ENCODE measurements at places on chromosomes 16 and 17.

DNA sequence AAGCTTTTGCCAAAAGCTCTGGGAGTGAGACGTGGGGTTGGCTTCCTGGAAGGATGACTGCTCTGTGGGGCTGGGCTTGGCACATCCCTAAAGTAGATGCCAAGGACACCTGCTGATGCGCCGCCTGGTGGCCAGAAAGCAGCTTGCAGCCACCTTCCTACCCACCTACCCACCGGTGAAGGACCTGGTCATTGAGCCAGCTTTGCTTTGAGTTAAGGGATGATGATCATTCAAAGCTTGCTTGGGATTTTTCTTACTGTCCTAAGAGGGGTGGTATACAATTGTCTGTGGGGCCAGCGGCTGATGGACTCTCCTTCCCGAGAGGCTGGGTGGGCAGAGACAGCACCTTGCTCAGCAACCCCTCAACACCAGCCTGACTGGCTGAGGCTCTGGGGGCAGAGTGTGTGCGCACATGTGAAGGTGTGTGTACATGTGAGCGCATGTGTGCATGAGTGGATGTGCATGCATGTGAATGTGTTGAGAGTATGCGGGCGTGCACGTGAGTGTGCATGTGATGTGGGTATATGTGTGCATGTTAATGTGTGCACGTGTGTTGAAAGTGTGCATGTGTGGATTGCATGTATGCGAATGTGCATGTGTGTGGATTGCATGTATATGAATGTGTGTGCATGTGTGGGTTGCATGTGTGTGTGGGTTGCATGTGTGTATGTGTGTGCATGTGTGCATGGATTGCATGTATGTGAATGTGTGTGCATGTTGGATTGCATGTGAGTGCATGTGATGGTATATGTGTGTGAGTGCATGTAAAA lies 18.6 kb downstream of the C1QTNF1 start:
- no peak for DNase-seq

- DNase-seq = no peak
Measured at GRCh38 chr17:59693582-59693981, 13.6 kb downstream of the PTRH2 start.

DNA sequence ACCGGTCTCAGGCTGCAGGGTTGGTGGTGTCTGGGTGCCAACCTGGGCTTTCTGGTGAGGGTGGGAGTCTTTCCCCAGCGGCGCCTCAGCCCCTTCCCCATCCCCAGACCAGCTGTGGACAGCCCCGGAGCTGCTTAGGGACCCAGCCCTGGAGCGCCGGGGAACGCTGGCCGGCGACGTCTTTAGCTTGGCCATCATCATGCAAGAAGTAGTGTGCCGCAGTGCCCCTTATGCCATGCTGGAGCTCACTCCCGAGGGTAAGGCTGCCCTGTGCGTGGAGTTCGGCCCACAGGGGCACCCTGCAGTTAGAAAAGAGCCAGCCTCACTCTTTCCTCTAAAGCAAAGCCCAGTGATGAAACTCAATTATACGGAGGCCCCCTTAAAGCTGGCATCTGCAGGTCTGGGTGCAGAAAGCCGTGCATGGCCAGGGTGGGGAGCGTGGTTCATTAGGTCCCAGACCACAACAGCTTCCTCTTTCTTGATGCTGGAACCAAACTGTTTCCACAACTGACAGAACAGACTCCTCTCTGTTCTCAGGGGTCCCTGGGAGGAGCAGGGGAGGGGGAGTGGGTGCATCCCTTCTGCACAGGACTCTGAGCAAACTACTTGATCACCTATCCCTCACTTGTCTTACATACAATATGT lies 10.7 kb downstream of the GUCY2D start:
- no peak for DNase-seq

- DNase-seq = no peak
Measured at GRCh38 chr17:28370035-28370743, at the start of gene VTN. Gene VTN, minus strand, starts transcription at chr17:28370307. Its CDS starts 104 bp downstream, at chr17:28370203.

DNA sequence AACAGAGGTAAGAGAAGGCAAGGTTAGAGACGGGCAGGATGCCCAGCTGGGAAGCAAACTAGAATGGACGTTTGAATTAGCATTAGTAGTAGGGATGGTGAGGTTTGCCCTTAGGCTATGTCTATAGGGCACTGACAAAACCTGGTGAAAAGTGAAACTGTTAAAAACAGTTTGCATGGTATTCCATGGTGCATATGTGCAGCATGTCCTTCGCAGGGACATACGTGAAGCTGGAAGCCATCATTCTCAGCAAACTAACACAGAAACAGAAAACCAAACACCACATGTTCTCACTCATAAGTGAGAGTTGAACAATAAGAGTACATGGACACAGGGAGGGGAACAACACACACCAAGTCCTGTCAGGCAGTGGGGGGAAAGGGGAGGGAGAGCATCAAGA lies 25.8 kb downstream of the NACA2 start:
- DNase-seq = no peak

Data from HS-27A (cell line).